Hepatic stellate cell (primary cell): ENCODE measurements at places on chromosomes 3 and 15.

- no peak for DNase-seq
These were observed 64.8 kb downstream of the OSTN start for GRCh38 chr3:191263850-191264249.

GRCh38 chr3:105367406-105368213, 901 bp downstream of the ALCAM start:
- peak; percentile 41 for DNase-seq

- no peak for DNase-seq
These were observed 19.3 kb downstream of the PDIA5 start for GRCh38 chr3:123085932-123086627.

DNA sequence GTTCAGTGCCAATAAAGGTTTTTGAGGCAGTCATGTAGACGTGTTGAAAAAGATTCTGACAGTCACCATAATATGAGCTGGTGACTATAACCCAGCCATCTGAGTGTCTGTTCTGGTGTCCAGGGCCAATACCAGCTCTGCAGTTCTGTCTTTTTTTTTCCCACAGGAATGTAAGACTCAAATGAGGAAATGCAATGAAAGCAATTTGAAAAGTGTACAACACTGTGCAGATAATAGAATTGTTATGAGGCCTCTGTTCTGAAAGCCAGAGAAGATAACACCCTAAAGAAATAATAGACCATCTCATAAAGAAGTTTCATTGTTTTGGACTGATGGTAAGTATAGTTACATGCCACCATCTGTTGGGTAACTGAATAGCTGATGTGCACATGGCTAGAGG, 57.1 kb downstream of the CLDN1 start:
- no peak for DNase-seq

DNA sequence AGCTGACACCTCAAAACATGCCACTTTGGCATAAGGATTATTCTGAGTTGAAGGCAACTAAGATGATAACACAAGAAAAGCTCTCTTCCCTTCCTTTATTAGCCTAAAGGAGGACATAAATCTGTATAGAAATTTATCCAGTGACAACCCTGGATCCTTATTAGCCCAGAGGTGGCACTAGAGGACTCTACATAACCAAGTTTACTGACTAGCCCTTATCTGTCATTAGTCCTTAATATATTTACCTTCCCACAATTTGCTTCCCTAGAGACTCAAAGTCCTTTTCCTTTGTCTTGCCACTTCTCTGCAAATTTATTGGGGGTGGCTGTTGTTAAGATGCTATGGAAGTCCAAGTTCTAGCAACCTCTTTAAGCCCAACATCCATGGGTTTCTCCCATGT, 26.7 kb downstream of the CEP70 start:
- DNase-seq = no peak

GRCh38 chr3:142279965-142280590, 54.7 kb upstream of the GK5 start:
- DNase-seq = peak; percentile 60

GRCh38 chr3:79910337-79910736, 142.5 kb upstream of the ROBO1 start:
- no peak for DNase-seq

- DNase-seq = no peak
These were observed 470.5 kb downstream of the EPHA3 start for GRCh38 chr3:89577637-89578530.

DNA sequence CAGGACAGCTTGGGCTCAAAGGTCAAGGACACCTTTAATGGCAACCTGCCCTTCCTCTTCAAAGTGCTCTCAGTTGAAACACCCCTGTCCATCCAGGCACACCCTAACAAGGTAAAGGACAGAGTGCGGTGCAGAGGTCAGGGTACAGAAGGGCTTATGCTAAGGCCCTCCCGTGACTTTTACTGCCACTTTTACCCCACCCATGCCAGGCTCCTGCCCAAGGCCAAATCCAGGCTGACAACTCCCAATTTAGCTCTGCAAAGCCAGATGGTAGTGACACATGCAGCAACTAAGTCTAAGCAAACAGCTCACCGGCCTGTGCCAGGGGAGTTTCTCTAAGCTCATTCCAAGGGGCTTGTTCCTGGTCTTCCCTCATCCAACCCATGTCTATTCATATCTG, 1.6 kb downstream of the MPI start:
- no peak for DNase-seq

DNA sequence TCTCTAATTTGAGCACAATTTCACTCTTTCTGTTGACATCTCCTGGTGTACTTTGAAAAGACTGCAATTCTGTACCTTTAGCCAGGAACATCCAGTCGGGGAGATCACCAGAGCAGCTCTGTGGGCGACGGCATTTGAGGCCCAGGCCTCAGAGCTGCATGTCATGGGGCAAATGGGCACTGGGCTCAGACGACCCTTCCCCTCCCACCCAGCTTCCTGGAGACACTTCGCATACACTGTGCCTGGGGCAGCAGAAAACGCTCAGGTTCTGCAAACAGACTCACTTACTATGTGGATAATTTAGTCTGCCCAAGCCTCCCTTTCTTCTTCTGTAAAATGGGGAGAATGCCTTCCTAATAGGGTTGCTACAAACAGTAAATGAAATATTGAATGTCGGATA, 96.9 kb downstream of the HMG20A start:
- no peak for DNase-seq

DNA sequence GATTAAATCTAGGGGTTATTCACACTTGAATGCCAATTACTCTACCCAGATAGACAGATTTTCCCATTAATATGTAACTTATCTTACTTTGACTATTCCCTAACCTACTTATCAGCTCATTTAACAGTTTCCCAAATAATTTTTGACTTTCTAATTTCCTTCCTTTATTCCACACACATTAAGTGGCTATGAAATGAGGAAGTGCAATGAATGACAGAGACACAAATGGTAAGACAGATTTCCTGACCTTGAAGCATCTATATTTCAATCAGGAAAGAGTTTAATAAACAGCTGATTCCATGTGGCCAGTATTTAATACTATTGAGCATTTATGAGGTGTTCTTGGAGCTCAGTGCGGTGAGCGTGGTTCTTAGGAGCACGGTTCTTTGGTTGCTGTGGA, 78.8 kb downstream of the SLC7A14 start:
- no peak for DNase-seq

- peak; percentile 85 for DNase-seq
These were observed 101.5 kb downstream of the FBLN2 start for GRCh38 chr3:13650210-13651056.

DNA sequence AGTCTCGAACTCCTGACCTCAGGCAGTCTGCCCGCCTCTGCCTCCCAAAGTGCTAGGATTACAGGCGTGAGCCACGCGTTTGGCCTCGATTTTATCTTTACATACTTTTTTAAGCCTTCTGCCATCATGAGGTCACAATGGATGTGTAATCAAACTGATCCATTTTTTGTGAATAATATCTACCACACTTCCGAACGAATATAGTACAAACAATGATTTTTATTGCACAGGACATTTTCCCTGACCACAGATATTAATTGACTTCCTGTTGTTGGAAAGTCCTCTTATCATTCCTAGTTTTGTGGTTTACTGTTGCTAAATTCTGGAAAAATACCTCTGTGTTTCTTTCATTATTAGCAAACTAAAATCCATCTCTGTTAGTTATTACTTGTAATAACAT, 68.9 kb downstream of the MINDY2 start:
- no peak for DNase-seq

GRCh38 chr3:185807445-185808068, 17.3 kb downstream of the IGF2BP2 start:
- peak; percentile 22 for DNase-seq
